ENCODE measurements at places on chromosomes 6 and 20.
A peak's percentile ranks its signal among the peaks of the same experiment; 100 is the strongest.

DNA sequence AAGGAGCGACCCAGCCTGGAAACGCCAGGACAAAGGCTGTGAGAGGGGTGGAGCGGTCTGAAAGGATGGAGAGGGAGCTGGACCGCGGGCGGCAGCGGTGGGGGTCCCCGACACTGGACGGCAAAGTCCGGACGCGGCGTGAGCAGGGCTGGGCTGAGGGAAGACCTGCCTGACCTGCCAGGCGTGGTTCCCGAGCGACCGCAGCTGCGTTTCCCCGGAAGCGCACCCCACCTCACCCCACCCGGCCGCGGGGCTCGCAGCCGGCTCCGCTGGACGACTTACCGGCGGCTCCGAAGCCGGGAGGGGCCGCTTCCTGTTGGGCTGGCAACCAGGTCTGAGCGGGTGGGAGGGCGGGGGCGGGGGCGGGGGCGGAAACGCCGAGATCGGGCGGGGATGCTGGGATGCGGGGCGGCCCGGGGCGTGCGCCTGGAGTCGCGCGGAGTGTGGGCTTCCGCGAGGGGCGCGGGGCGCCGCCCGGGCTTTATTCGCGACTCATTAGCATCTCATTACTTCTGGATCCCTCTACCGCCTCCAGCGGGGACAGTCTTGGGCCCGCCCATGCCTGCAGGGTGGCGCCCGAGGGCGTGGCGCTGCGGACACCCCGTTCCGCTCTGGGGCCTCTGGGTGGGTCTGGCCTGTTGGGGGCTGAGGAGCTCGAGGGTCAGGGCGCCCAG lies at the start of gene MICAL1:
Gene MICAL1, minus strand, starts transcription at position 336 of the 674 bp plus-strand sequence. CDS start 1,576 bp downstream, outside the sequence.
- DNase-seq = peak; percentile 33

DNA sequence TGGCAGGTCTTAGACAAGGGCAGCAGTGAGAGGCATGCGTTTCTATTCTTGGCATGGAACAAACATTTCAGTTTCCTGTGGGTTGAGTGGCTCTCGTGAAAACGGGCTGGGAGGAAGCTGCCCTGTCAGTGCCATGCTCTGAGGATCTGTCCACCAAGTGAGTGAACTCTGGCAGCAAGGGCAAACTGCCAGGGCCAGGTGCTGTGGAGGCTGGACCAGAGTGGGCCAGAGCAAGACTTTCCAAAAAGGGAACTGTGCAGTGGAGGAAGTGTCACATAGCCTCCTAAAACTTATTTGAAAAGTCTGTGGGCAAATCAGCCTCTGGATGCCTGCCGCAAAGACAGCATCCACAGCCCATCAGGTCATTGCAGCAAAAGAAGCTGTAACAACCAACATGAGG lies 44.2 kb upstream of the TAB2 start:
- DNase-seq = no peak

- DNase-seq = no peak
Measured at GRCh38 chr6:120395784-120396183, 938.5 kb downstream of the TBC1D32 start.

- no peak for DNase-seq
Measured at GRCh38 chr6:157046776-157047175, 269.6 kb downstream of the ARID1B start.

GRCh38 chr20:48007351-48007750 lies 222.1 kb upstream of the SULF2 start:
- DNase-seq = no peak

GRCh38 chr6:10736731-10737130 lies 10.9 kb upstream of the TMEM14B start:
- no peak for DNase-seq

GRCh38 chr6:121851056-121851455 lies 415.6 kb downstream of the GJA1 start:
- no peak for DNase-seq

DNA sequence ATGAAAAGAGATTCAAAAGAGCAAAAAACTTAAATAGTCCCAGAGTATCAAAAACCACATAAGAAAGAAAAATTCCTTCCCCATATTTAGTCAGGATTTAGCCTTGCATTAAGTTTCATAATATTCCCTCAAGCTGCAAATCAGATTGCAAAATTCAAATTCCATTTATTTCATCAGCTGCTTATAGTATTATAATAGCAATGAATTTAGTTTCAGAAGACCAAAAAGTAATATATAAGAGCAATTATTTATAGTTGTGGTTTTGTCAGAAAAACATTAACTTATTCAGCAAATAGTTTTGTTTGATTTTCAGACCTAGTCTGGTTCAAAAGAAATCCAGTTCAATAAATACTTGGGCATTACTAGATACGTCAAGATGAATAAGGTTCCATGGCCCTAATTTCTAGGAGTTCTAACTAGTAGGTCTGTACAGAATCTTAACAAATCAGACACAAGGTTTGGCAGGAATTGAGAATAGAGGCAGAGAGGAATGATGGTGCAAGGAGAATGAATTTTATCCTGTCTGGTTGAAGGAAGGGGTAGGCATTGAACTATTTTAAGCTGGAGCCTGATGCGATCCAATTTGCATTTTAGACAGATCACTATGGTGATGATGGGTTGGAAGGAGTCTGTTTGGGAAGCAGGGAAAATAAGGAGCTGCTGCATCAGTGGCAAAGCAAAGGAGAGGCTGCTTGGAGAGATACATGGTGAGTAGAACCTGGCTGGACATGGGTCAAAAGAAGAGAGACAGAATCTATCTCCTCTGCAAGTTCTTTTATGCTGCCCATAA lies 163.9 kb upstream of the STXBP5 start:
- DNase-seq = no peak

- DNase-seq = peak; percentile 23
Measured at GRCh38 chr6:7910654-7911344, at the start of gene TXNDC5. Gene TXNDC5, minus strand, starts transcription at chr6:7910788. Its CDS starts 12 bp downstream, at chr6:7910776.

GRCh38 chr20:62609279-62609720 lies 33.0 kb upstream of the SLCO4A1 start:
- no peak for DNase-seq

DNA sequence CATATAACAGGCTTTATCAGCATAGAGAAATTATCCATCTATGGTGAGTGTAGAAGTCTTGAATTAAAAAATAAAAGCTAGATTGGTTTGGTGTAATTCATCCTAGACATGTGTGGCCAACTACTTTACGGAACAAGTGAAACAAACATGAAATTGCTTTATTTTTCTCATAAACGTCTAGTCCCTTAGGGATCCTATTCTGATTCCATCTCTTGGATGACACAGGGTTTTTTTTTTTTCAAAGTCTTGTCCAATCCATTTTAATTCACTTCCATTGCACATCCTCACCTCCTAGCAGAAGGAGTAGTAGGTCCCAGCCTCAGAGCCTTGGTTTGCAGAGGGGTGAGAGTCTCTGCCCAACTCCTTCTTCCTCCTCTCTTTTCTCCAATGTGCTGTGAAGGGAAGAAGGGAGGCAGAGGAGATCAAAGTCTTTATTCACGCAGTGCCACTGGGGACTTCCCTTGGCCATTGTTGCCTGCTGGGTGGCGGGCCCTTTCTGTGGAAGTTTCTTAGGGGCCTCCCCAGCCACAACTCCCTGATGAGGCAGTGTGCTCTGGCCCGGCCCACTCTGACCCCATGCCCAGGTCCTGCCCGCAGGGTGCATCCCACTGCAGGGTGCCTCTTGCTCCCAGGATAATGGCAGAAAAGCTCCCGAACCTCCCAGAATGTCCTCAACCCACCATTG lies 104.4 kb upstream of the SNX9 start:
- DNase-seq = no peak

DNA sequence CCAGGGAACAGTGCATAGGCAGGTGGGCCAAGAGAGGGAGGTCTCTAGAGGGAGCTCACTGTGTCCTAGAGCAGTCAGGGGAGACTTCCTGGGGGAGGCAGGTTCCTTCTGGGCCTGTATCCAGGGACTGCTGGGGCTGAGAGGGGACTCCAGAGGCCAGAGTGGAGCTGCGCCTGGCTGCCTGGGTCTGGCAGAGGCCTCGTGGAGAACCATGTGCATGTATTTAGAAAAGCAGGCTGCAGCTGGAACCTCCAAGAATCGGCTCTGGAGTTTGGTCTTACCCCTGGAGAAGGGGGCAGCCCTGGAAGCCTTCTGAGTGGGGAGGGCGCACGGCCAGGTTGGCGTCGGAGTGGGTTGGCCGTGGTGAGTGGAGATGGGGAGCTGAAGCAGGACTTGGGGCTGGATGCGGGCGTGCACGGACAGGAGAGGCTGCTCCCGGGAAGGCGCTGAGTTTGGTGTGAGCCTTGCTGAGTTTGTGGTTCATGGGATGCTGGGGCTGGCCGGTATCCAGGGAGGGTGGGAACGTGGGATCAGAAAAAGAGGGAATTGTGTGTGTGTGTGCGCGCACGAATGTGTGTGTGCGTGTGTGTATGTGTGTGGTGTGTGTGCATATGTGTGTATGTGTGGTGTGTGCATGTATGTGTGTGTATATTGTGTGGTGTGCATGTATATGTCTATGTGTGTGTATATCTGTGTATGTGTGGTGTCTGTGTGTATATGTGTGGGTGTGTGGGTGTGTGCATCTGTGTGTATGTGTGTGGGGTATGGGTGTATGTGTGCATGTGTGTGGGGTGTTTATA lies 10.8 kb downstream of the VSTM2L start:
- no peak for DNase-seq

- DNase-seq = no peak
Measured at GRCh38 chr6:165854061-165854862, 191.2 kb upstream of the PDE10A start.

DNA sequence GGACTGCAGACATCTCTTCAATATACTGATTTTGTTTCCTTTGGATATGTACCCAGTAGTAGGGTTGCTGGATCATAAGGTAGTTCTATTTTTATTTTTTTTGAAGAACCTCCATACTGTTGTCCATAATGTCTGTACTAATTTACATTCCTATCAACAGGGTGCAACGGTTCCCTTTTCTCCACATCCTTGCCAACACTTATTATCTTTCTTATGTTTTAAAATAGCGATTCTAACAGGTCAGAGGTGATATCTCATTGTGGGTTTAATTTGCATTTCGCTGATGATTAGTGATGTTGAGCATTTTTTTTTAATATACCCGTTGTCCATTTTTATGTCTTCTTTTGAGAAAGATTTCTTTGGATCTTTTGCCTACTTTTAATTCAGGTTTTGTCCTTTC lies 2.0 kb upstream of the TP53RK start:
- DNase-seq = no peak

DNA sequence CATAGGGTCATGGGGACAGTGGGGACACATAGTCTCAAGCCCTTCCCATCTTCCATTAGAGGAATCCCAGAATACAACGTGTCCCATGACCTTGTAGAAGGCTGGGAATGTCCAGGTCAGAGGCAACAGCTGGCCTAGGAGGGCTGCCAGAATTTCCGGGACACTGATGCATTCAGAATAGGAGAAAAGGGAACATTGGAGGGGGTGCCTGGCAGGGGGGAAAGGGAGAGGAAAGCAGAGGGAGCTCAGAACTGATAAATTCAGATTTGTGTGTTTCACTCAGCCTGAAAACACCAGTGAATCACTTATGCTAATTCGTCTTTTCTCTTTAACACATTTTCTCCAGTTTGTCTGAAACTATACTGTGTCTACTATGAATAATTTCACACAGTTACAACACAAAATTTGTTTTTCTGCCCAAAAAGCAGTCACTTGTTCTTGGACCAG lies 35.5 kb upstream of the BMP2 start:
- DNase-seq = no peak

GRCh38 chr6:30507849-30508827 lies 18.8 kb downstream of the HLA-E start:
- no peak for DNase-seq

DNA sequence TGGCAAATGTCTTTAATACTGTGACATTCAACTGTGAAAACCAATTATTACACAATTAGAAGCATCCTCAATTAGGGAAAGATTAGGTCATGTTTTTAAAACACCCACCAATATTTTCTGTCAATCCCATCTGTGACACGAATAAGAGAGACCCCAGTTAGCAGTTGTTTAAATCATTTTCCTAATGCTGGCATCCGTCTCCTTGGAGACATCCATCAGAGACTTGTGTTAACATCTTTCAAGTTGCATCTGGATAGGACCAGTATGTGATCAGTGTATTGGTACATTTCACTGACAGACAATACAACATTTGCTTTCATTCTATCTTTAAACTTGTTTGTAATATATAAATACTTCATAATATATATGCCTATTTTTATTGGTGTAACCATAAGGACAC lies 420.7 kb upstream of the RNF217 start:
- no peak for DNase-seq

- DNase-seq = no peak
Measured at GRCh38 chr6:132936646-132937045, 122.3 kb downstream of the RPS12 start.

- DNase-seq = no peak
Measured at GRCh38 chr20:64058536-64058935, 4.5 kb upstream of the TCEA2 start.

- DNase-seq = no peak
Measured at GRCh38 chr6:2149361-2150006, 95.9 kb downstream of the GMDS start.

- DNase-seq = no peak
Measured at GRCh38 chr6:39381550-39382140, 59.1 kb upstream of the KCNK16 start.

- no peak for DNase-seq
Measured at GRCh38 chr6:27383011-27383410, 5.5 kb upstream of the ZNF391 start.

- DNase-seq = no peak
Measured at GRCh38 chr6:79034865-79035264, 43.2 kb downstream of the PHIP start.

GRCh38 chr6:169813969-169814368 lies 62.5 kb downstream of the ERMARD start:
- no peak for DNase-seq

- DNase-seq = no peak
Measured at GRCh38 chr20:58605292-58606065, 45.6 kb upstream of the STX16 start.

DNA sequence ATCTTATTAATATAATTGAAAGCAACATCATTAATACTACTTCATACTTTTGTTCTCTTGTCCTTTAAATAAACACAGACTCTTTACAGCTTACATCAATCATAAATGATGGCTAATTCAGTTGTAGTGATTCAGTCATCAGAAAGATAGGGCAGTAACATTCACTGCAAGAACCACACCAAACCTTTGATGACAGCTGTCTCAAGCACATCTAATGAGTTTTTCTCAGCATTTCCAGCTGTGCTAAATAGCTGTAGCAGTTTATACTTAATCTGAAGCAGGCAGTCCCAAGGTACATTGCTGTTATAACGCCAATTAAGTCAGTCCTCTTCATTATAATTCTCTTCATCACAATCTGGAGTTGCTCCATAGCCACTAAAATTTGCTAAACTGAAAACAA lies 45.7 kb downstream of the PREP start:
- no peak for DNase-seq

- no peak for DNase-seq
Measured at GRCh38 chr6:127880429-127880828, 20.4 kb downstream of the THEMIS start.
